ENCODE measurements at places on chromosomes 2 and 18.

DNA sequence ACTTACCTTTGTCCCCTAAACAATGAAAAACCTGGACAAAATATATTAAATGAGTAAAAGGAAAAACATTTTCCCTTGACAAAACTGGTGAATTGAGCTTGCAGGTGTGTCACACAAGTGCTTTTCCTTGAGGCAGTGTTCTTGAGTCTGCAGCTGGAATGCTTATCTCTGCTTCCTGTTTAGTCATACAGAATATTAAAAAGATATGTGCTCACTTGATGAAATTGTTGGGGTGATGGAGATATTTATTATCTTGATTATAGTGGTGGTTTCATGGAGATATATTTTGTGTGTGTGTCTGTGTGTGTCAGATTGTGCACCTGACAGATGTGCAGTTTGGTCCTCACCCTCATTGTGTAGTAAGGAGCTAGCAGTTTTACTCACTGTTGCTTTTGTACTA is 3.3 kb downstream of the TAF1B start:
- no peak for DNase-seq

GRCh38 chr2:171154348-171154747 is 6.3 kb downstream of the TLK1 start:
- DNase-seq = no peak

DNA sequence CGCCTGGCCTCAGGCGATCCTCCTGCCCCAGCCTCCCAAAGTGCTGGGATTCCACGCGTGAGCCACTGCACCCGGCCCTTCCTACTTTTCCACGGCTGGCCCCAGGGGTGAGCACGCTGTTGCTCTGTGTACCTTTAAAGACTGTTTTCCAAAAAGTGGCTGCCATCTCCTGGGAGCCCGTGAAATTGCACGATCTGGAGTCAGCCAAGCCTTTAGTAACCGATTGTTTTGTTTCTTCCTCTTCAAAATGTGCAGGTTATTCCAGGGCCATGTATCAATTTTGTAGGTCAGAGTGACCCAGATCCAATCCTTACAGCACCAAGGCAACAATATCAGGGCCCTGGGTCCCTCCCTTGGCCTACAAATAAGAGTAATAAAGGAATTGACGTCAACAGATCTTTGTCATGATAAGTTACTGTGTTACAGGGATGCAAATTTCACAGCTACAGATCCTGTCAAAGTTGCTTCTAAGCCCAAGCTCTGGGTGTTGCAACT is 135.6 kb upstream of the ZNF236 start:
- DNase-seq = no peak

- no peak for DNase-seq
These were observed 3.8 kb downstream of the ACTG2 start for GRCh38 chr2:73896362-73897239.

DNA sequence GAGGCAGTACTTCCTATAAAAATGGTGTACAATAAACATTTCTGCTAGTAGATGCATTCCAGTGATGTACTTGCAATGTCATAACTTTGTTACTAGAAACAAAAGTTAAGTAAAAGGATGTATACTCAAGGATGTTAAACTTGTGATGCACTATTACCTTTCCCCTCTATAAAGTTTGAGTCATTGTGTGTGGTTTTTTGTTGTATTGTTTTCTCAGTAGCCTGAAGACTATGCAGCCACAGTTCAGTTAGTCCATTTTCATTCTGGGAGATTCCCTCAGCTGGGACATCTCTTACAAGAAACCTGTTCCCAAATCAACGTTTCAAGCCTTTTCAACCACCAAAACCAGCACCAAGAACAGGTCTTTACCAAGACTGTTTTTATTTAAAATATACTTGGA is 5.6 kb downstream of the ATP5MC3 start:
- DNase-seq = no peak

- no peak for DNase-seq
These were observed 6.0 kb upstream of the IL1A start for GRCh38 chr2:112790305-112790704.

GRCh38 chr2:7703048-7703447 is 785.8 kb downstream of the RNF144A start:
- no peak for DNase-seq
